Activated CD4-positive, alpha-beta T cell treated with anti-CD3 and anti-CD28 coated beads, Interleukin-2, Interleukin-4, amounts not matched to agents 100 ng/mL and 50 ng/mL, durations not matched to agents 16 hours and 8 hours (primary cell): ENCODE measurements at places on chromosomes 2 and 18.

- DNase-seq = no peak
Observed at GRCh38 chr2:68659081-68659480, 15.7 kb downstream of the PROKR1 start.

DNA sequence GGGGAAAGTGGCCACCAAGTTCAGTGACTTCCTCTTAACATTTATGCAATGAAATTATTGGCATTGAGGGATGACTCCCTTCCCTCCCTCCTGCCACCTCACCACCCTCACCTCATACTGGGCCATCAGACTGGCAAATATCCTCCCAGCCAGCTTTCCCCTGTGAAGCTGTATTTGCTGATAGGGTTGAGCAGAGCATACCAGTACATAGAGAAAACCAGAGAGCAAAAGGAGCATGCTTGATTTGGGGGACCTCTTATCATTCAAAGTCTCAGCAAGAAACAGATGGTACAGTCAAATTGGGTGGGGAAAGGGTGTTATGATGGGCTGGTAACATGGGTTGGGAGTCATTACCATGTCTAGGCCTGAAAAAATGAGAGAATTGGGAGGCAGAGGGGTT, 19.1 kb upstream of the B3GNT2 start:
- no peak for DNase-seq

DNA sequence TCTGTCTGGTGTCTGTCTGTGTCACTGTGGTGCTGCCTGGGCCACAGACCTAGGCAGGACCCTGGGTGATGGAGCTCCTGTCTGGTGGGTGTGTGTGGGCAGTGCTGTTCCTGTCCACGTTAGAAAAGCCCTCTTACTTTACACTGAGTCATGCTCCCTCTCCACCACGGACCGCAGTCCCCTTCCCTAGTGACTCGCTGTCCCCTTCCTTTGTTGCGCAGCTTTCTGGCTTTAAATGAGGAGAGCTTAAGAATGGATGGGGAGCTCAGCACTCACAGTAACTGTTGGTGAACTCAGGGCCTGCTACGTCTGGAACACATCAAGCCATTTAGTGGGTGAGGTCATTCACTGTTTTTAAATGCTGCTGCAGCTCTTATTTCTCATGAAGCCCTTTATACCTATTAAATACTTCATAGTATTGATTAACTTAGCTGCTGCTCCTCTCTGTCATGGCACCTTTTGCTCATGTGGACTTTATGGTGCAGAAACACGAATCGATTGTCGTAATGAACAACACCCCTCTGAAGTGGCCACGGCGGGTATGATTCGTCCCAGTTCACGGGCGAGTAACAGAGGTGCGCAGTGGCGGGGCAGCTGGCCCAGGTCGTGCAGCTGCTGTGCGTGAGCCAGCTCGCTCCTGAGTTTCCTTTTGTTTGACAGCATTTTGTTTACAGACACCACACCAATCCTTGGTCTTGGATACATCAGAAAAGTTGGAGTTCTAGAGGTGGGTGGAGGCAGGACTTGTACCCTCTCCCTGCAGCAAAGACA, 100.4 kb downstream of the LDLRAD4 start:
- no peak for DNase-seq

GRCh38 chr2:231894566-231895380, 31.4 kb downstream of the NPPC start:
- no peak for DNase-seq

- no peak for DNase-seq
Observed at GRCh38 chr2:39870871-39871270, 91.8 kb upstream of the THUMPD2 start.

DNA sequence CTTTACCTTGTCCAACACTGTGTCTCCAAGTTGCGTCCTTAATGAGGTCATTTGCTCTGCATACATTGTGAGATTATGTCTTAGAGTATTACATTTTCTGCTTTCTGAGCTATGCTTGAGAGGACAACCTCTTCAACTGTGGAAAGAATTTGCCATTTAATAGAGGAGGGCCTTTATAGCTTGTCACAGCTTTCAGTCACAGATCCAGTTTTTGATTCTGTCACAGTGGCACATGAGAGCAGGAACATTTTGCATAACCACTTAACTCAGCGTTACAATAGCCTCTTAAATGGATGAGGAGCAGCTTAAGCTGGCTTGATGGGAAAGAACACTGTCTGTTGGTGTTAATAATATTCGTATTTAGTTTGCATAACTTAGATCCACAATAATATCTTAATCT, 63.0 kb downstream of the RHBDD1 start:
- no peak for DNase-seq

DNA sequence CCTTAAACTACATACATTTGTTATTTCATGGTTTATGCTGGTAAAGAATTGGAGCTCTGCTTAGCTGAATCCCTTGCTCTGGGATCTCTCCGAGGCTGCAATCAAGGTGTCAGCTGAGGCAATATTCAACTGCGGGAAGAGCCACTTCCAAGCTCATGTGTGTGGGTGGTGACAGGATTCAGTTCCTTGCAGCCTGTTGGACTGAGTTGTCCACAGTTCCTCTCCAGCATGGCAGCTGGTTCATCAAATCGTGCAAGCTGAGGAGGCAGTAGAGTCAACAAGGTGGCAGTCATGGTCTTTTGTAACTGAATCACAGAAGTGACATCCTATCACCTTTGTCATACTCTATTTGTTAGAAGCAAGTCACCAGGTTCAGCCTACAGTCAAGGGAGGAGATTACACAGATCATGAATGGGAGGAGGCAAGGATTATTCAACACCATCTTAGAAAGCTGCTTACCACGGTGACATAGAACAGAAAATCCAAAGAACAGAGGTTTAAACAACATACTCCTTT, 56.9 kb downstream of the CTIF start:
- no peak for DNase-seq

DNA sequence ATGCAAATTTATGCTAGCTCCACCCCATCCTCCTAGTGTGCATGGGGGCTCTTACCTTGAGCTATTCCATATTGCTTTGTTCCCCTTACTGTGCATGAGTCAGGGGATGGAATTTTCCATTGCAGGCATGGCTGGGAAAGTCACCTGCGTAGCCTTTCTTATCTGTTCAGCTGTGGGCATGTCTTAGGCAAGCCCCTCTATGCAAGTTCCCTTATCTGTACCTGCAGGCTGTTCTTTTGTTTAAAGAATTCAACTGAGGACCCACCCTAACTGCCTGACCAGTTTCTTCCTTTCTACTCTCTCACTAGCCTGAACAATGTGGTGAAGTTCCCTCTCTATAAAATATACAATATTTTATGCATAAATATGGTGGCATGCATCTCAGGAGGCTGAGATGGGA, 54.2 kb upstream of the CDCA7 start:
- DNase-seq = no peak

GRCh38 chr2:209125291-209125690, 298.6 kb upstream of the MAP2 start:
- DNase-seq = no peak

GRCh38 chr2:216195565-216196029, 86.4 kb downstream of the XRCC5 start:
- peak; percentile 74 for DNase-seq

GRCh38 chr2:32732912-32733472, 105.1 kb downstream of the TTC27 start:
- no peak for DNase-seq

DNA sequence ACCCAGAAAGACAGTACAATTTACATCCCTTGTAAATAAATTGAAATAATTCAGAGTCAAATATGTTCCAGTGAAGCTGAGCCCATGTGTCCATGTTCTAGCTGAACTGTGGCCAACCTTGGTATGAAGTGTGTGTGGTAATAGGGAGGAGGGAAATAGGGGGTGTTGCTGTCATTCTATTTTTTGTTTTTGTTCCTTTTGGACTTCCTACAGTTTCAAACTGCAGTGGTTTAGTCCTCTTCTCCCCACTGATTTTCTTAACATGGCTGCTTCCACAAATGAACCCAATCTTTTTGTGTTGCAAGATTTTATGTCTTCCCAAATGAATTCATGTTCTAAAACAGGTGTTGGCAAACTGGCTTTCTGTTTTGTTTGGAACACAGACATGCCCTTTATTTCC, 156.9 kb downstream of the CCBE1 start:
- DNase-seq = no peak

GRCh38 chr2:102544182-102544581, 71.2 kb downstream of the SLC9A4 start:
- no peak for DNase-seq

DNA sequence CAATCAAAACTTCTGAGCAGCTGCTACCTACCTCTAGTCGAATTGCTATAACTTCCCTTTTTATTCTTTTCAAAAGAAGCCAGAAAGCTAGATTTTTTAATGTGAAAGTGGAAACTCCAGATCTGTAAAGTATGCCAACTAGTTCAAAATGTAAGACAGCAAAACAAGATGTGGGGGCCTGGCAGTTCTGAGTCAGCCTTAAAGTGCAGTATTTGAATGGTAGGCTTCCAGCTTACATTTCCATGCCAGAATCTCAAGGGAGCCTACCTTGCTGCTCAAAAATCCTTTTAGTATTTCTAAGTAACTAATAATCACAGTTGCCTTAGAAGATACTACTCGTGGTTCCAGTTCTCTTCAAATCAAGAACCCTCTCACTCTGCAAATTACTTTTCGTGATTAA, 1288.7 kb downstream of the LRP1B start:
- DNase-seq = no peak

GRCh38 chr18:111306-112014, 46.9 kb upstream of the USP14 start:
- DNase-seq = peak; percentile 51

GRCh38 chr2:36695746-36696415, 626 bp upstream of the VIT start:
- DNase-seq = peak; percentile 4
